CD4-positive, alpha-beta memory T cell (primary cell): ENCODE measurements at places on chromosomes 1 and 21.

- DNase-seq, result peak; percentile 50
These were observed at the start of gene CCDC181 for GRCh38 chr1:169427081-169427641. Gene CCDC181, minus strand, starts transcription at chr1:169427474. Its CDS starts 2,547 bp downstream, at chr1:169424927.

DNA sequence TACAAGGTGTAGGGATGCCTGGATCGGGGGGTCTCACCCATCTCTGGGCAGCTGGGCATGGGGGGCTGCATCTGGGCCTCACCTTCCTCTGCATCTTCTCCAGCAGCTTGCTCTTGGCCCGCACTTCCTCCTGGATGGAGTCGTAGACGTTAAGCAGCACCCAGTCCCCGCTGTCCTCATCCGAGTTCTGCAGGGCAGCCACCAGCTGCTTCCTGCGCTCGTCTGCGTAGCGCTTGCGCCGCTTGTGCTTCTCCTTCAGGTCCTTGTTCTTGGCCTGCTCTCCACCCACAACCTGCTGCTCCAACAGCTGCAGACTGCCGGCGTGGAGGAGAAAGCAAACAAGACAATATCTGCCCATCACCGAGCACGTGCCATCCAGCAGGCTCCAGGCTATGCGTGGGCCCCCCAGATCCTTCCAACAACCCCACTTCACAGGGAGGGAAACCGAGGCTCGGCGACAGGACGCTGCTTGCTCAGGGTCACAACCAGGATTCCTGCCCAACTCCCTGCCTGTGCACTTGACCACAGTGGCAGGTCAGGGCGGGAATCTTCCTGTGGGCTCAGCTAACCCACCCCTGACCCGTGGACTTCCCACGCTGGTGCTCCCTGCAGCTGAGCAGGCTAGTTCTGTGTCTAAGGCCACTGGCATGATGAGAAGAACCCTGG, 21.5 kb upstream of the DDOST start:
- DNase-seq, result no peak

GRCh38 chr21:33064623-33065390, 5.1 kb upstream of the OLIG1 start:
- DNase-seq, result no peak

DNA sequence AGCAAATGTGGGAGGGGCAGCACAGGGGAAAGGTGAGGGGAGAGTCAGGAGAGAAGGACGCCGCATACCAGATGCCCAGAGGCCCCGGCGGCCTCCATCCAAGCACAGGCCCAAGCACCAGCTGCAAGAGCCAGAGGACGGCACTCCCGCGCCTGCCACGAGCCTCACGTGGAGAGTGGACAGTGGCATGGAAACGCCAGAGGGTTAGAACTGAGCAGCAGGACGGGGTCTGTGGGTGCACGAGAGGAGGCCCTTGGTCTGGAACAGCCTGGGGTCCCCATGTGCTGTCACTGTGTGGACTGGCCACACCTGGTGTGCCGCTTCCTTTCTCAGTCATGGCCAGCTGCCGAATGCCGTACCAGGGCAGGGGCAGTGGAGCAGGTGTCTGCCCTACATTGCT, 68.7 kb downstream of the AGPAT3 start:
- DNase-seq, result no peak

GRCh38 chr1:22810378-22810777, 99.7 kb downstream of the EPHB2 start:
- DNase-seq, result no peak
